ENCODE measurements at places on chromosomes 11 and 22.

DNA sequence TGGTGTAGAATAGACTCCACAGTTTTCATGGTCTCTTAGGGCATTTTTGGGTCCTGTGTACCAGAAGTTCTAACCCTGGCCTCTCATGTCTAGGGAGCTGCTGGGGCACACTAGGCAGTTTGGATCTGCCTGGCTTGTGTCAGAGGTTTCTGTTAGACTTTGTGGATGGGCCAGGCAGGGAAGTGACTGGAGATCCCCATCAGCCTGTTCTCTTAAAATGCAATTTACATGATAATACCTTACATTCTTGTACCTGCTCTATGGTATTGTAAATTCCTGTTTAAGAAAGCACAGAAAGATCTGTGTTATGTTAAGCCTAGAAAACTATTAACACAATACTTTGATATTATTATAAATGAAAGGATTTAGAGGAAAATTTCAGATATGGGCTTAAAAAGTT is 104.0 kb downstream of the ARHGAP42 start:
- no peak for DNase-seq

- DNase-seq: peak; percentile 66
Measured at GRCh38 chr11:45468267-45468856, 182.2 kb upstream of the SYT13 start.

- peak; percentile 39 for DNase-seq
Measured at GRCh38 chr11:60871378-60872061, 4.2 kb downstream of the ZP1 start.

GRCh38 chr11:92636543-92637188 is 332.8 kb upstream of the MTNR1B start:
- DNase-seq: no peak

- no peak for DNase-seq
Measured at GRCh38 chr11:34216706-34217105, 111.3 kb downstream of the NAT10 start.

DNA sequence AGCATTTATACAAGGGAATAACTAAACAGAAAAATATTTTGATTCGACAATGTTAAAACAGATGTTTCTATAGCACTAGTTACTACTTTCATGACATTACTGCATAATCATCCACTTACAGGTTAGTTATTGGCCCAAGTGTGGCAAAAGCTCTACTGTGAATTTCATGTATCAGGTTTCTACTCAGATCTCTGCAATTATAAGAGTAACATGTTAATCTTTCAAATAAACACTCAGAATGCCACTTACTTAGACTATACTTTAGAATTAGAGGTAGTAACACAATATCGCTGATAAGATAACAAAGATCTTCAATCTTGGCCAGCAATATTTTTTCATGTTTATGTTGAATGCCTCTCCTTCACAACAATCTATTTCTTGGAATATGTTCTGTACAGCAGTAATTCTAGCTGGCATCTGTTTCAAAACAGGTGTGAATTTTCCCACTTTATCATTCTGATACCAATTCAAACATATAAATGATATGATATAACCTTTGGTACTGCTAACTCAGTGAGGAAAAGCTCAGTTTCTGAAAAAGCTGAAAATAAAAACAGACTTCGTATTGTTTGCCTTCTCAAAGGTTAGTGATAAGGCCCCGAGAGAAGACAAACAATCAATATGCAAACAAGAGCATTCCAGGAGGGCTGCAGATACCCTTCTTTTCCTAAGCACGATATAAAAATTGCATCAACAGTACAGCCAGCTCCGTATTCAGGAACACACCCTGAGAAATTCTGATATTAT is 11.0 kb upstream of the CCDC34 start:
- DNase-seq: no peak

- DNase-seq: peak; percentile 73
Measured at GRCh38 chr11:88179971-88180629, 4.9 kb upstream of the RAB38 start.

DNA sequence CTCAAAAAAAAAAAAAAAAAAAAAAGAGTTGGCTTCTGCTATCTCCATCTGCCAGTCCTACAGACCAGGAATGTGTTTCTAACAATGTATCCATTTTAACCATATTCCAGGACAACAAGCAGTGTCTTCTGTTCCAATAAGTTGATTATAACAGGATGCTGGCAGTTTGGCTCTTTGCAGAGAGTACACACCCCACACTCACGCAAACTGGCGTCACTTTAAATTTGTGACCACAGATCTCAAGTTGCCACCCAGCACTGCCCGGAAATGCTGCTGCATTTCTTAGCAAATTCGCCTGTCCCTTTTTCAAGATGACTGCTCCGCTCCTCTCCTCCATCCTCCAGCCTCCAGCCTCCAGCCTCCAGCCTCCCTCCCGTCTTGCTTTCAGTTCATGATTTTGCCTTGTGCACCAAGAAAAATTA is 44.3 kb downstream of the SCGB1A1 start:
- DNase-seq: no peak

GRCh38 chr22:37431801-37432707 is 4.8 kb upstream of the ELFN2 start:
- DNase-seq: peak; percentile 100

- DNase-seq: peak; percentile 7
Measured at GRCh38 chr22:49810363-49811019, 17.2 kb downstream of the BRD1 start.

GRCh38 chr22:45105281-45105702 is 58.4 kb upstream of the NUP50 start:
- DNase-seq: peak; percentile 90

GRCh38 chr11:575313-575995 is 816 bp upstream of the PHRF1 start:
- DNase-seq: no peak

- no peak for DNase-seq
Measured at GRCh38 chr22:38957046-38957770, at the start of gene APOBEC3A. Gene APOBEC3A (plus strand): TSS chr22:38957609. CDS start chr22:38957692, 83 bp downstream.

DNA sequence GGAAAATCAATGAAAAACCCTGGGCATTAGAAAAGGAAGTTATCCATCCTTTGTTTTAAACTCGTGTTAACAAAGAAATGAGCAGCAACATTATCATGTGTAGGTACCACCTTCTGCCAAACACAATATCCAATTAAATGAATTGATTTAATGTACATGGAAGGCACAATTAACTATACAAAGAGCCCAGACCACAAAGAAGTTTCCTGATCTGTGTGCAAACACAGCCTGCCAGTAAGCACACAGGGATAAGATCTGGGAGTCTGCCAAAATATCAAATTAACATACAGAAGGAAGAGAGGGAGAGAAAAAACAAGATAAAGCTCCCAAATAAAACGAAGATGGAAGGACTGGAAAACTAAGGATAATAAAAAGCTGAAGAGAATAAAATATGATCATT is 54.1 kb upstream of the SLC25A1 start:
- no peak for DNase-seq

GRCh38 chr11:114200351-114201133 is 95.7 kb upstream of the NNMT start:
- no peak for DNase-seq

DNA sequence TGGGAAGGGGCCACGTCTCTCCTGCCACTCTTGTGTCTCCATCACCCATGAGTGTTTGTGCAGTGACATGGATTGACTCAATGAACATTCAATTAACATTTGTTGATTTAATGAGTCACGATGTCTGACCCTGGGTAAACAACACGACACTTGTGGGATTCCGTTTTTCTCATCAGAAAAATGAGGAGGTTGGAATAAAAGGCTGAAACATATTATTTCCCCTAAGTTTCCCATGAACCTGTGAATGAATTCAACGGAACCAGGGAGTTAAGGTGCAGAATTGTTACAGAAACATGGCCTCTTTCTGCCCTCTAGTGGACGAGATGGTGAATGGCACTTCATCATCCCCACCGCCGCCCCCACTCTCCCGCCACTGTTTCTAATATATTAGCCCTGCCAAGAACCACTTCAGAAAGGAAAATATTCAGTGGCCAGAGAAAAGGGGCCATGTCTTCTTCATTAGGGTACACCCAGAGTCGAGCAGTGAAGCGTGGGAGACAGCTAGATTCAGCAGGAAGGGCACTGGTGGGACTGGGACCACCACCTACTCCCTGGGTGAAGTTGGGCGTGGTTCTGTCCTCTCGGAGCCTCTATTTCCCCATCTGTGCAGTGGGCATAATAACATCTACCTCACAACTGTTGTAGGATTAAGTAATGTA is 46.3 kb upstream of the SYT13 start:
- DNase-seq: peak; percentile 34

DNA sequence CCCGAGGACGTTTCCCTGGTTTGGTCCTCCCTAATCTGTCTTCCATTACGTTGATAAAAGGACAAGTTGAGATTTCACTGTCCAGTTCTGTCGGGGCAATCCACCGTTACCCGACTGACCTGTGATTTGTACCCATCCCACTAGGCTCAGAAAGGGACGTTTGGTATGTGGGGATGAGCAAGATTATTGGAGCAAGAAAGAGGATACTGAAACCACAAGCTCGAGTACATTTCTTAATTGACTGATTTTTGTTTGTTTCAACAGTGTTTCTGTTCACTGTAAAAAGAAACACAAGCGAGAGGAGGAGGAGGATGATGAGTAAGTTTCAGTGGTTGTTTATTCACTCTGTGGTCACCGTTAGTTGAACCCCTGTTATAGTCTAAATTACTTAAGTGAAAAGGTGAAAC is 969 bp downstream of the CCDC117 start:
- DNase-seq: peak; percentile 21

GRCh38 chr11:783581-784015 is 6.3 kb downstream of the CEND1 start:
- peak; percentile 81 for DNase-seq

DNA sequence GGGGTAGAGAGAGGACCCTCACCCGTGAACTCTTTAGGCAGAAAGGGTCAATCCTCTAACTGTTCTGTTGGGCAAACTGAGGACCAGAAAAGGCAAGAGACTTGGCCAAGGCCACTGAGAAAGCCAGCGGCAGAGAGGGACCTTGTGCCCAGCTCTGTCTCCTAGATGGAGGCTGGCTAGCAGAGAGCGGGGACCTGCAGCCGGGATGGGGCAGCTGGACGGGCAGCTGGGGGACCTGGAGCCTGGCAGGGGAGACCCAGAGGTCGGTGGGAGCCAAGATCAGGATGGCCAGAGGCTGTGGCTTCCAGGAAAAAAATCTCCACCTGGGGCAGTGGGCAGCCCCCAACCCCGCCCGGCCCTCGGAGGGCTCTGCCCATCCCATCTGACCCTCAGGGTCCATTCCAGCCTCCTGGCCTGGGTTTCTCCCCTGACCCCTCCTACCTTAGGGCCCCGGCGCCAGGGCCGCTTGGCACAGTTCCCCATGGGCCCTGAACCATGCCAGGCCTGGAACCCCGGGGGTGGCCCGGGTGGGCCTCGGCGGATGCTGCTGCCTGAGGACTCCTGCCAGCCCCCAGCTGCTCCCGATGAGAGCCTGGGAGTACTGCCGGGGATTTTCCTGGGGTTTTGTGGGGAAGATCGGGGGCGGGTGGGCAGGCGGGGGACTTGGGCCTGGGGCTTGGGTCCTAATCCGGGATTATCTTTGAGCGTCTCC is at the start of gene CABP2:
CABP2 (minus strand) TSS at position 603 of the 712 bp plus-strand sequence; CDS start at position 483, 120 bp downstream.
- no peak for DNase-seq

DNA sequence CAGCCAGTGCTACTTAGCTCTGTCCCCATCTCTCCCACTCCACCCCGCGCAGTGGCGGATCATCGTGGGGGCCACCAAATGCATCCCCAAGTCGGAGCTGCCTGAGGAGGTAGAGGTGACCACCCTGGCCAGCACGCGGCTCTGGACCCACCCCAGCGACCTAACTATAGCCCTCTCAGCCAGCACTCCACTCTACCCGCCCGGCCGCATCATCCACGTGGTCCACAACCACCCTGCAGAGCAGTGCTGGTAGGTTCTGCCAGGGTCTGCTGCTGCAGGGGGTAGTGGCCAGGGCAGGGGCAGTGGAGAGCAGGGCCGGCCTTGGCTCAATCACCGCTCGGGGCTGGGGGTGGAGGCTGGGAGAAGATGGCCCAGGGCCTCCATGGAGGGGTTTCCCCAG is 13.0 kb upstream of the MYRF start:
- DNase-seq: no peak

GRCh38 chr11:73493956-73494598 is 103.8 kb downstream of the FAM168A start:
- peak; percentile 84 for DNase-seq

DNA sequence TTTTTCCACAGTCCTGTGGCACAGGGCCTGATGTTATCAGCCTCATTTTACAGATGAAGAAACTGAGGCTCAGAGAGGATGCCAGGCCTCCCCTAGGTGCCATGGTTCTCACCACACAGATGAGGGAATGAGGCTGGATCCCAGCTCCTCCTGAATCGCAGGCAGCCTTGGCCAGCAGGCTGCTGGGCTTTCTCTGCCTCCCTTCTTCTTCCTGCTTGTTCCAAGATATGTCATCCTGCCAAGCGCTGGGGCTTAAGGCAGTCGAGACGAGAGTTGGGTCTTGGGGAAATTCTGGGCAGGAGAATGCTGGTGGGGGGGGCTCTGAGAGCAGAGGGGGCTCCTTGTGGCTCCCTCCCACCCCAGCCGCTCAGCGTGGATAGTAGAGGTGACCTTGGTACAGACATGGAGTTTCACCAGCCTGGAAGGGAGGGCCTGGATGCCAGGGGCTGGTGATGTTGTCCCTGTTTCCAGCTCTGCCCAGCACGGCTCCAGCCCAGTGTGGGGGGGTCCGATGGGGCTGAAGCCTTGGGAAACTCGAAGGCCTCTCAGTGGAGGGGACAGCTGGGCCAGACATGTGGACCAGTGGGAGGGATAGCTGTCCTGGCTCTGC is 16.6 kb upstream of the MPPED1 start:
- DNase-seq: no peak

- no peak for DNase-seq
Measured at GRCh38 chr22:45483319-45483718, 19.4 kb upstream of the FBLN1 start.

GRCh38 chr11:65793144-65793581 is 6.3 kb downstream of the OVOL1 start:
- no peak for DNase-seq

DNA sequence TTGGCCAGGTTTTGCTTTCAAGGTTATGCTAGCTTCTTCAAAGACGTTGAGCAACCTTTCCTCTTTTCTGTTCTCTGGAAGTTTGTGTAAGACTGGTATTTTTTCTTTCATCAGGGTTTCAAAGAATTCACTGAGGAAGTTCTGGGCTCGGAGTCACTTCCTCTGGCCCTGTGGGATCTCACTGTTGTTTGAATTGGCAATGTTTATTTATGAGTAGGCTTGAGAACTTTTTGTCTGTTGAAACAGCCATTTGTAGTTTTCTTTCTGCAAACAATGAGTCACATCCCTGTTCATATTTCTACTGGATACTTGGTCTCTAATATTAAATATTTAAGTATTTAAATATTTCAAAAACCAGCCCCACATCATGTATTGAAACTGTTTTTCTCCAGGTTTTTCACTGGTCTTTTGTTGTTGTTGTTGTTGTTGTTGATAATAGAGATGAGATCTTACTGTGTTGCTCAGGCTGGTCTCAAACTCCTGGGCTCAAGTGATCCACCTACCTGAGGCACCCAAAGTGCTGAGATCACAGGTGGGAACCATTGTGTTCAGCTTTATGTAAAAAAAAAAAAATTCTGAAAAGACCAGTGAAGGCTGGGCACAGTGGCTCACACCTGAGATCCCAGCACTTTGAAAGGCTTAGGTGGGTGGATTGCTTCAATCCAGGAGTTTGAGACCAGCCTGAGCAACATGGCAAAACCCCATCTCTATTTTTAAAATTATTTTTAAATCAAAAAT is 26.9 kb downstream of the SUSD2 start:
- peak; percentile 97 for DNase-seq

Data from fibroblast of upper back skin (primary cell).